ENCODE measurements at places on chromosomes 13 and 19.

DNA sequence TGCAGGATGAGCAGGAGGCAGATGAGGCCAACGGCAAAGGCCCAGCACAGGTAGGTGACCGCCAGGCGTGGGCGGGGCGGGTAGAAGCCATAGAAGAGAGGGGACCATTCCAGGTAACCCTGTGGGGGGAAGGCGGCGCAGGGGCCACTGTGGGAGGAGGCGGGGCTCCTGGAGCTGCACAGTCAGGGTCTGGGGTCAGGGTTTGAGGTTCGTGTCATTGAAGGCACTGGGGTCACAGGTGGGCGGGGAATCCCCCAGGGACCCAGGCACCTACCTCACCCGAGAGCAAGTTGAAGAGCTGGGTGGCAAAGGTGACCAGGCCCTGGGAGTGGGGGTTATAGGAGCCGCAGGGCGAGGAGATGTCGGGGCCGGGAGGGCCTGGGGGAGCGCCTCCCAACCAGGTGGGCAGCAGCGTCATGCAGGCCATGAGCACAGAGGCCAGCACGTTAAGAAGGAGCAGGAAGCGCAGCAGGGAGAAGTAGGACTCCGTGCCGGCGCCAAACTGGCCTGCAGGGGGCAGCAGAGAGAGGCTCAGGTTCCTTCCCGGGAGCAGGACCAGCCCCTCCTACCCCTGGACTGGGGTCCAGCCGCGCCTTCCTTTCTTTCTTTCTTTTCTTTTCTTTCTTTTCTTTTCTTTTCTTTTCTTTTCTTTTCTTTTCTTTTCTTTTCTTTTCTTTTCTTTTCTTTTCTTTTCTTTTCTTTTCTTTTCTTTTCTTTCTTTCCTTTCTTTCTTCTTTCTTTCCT, 4.6 kb downstream of the TMC4 start:
- peak; percentile 65 for DNase-seq

DNA sequence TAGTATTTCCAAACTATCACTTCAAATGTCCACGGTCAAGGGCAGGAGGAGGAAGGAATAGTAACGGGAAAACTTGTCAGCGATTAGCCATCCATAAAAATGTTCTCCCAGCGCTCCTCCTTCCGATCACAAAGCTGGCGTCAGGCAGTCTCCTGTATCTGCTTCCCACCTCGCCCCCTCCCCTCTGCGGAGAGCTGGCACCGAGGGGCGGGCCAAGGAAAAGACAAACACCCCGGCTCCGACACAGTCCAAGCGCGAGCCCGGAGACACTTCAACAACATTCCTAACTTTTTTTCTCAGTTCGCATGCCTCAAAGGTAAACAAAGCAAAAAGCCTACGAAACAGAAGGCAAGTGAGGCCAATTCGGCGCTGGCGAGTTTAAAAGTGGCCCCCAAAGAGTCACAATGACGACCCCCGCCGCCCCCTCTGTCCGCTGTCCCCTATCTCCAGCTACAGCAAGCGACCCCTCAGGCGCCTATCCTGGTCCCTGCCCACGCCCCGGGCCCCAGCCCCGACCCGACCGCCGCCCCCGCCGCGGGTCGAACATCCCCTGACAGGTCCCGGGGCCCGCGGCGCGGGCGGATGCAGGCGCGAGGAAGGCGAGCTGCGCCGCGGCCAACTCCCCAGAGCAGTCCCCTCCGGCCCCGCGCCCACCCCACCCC, 736 bp downstream of the SMAD9 start:
- no peak for DNase-seq

- no peak for DNase-seq
These were observed 24.0 kb upstream of the LAIR1 start for GRCh38 chr19:54388802-54389139.

DNA sequence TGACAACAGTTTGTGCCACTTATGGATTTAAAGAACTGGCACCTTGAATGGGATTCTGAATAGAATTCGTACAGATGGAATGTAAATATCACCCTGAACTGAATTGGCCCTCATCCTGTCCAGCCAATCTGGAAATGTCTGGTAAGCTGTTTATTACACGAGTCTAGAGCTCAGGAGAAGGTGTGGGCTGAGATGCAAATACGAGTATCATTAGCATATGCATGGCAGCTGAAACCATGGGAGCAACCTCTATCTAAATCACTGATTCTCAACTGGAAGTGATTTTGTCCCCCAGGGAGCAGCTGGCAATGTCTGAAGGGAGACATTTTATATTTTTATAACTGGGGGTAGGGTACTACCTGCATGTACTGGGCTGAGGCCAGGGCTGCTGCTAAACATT, 15.6 kb upstream of the VWA8 start:
- DNase-seq = no peak

DNA sequence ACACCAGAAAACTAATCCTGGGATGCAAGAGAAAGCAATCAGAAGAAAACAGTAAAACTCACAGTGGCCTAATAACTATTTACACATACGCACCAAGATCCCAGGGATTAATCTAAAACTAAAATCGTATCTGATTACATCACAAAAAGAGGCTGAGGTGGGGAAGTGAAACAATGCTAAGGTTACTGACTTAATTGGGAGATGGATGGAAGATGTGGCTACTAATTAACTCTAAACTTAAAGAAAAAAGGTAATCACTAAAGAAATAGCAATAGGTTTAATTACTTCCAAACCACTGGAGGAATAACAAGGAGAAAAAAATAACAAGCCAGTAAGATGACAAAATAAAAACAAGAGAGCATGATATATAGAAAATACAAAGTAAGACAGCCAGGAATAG, 50.4 kb downstream of the NUFIP1 start:
- DNase-seq = no peak

- DNase-seq = no peak
These were observed 437.9 kb downstream of the KLF12 start for GRCh38 chr13:73696271-73696670.

GRCh38 chr19:18436671-18437490, 1.1 kb downstream of the ISYNA1 start:
- DNase-seq = peak; percentile 43
